ENCODE measurements at places on chromosomes 6 and 20.

- DNase-seq = no peak
These were observed 20.6 kb downstream of the ZFP64 start for GRCh38 chr20:52171025-52171424.

- DNase-seq = no peak
These were observed 327.5 kb downstream of the NRN1 start for GRCh38 chr6:5679270-5679669.

GRCh38 chr6:66508433-66508832, 801.4 kb upstream of the EYS start:
- DNase-seq = no peak

GRCh38 chr6:147361311-147361981, 147.0 kb upstream of the SAMD5 start:
- no peak for DNase-seq

GRCh38 chr6:34316431-34317171, 67.8 kb upstream of the SMIM29 start:
- DNase-seq = no peak

All from DMS79 (cell line).